NCI-H1436 (cell line): ENCODE measurements at places on chromosomes 2 and 18.

- DNase-seq, result no peak
Measured at GRCh38 chr18:36610661-36611060, 218.1 kb downstream of the TPGS2 start.

GRCh38 chr2:236668531-236668969 lies 98.9 kb downstream of the ACKR3 start:
- DNase-seq, result no peak

DNA sequence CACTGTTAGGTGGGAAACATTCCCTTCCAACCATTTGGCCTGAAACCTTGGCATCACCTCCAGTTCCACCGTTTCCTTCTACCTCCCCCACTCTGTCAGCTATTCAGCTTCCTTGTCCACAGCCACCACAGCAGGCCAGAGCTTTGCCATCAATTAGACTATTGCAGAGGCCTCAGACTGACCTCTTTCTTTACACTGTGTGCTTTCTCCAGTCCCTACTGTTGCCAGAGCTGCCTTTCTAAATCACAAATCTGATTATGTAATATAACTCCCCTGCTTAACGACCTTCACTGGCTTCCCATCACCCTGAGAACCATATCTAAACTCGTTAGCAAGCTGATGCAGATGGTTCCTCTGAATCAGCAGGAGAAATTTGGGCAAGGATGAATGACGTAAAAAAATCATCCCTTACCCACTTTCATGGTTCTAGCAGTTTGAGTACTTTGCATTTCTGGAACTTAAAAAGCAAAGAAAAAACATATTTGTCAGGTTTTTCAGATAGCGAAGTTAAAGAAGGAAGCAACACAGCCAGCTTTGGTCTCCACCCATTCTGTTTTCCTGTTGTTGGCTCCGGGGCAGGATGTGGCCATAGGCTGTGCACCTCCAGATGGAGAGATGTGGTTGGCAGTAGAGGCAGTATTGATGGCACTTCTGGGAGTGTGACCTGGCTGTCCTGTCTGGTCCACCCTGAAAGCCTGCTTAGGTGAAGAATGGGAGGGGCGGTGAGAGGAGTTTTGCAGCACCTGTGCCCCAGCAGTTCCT lies 422.1 kb downstream of the PARD3B start:
- DNase-seq, result no peak

- DNase-seq, result no peak
Measured at GRCh38 chr2:46983065-46983801, 67.6 kb upstream of the MCFD2 start.

GRCh38 chr18:22165049-22165602 lies 4.3 kb upstream of the GATA6 start:
- DNase-seq, result no peak

DNA sequence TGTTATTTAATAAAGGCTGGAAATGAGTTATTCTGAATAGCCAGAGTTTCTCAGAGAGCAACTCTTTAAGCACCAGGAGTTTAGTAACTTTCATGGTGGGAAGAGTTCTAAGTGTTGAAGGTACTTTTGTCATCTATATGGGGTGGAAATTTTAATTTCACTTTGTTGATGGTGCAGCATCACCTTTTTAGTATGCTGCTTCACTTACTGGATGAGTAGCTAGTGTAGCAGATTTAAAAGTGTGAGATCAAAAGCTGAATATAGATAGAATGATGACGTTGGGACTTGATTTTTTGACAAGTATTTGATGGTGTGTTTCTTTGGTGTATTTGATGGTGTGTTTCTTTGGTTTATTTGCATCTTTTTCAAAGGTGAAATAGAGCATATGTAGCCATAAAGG lies 47.3 kb downstream of the MAP4K4 start:
- no peak for DNase-seq

- DNase-seq, result no peak
Measured at GRCh38 chr18:9079818-9080528, 22.5 kb upstream of the NDUFV2 start.

- DNase-seq, result no peak
Measured at GRCh38 chr2:68251855-68252399, 405 bp downstream of the PPP3R1 start.

GRCh38 chr2:111923276-111923804 lies 24.9 kb downstream of the MERTK start:
- DNase-seq, result no peak

DNA sequence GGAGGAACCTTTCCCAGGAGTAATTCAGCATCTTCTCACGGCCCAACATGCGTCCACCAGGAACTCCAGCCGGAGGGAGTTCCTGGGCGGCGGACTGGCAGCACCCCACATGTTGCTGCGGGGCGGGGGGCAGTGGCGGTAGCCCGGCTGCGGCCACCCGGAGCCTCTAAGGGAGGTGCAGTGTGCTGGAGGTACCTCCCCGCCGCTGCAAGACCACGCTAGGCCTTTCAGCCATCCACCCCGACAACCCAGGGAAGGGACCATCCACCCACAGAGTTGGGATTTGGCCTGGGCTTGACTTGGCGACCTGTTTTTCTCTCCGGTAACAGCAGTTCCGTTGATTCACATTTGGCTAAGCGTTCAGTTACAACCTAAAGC lies 625 bp downstream of the LYPD6 start:
- no peak for DNase-seq

DNA sequence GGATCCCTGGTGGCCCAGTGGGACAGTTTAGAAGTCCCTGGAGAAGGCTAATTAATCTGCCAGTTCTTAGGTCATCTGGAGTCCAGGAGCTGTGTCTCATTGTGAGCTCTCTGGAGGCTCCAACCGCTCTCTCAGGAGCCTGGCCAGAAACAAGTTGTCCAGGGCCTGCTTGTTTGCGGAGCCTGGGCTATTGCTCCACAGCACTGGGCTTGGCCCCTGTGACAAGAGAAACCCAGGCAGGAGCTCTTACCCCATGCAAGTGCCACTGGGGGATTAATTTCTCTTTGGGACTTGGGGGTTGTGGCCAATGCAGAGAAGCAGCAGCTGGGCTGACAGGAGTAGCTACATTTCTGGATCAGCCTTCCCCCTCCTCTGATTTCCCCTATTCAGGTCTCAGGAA lies 24.5 kb upstream of the TNP1 start:
- DNase-seq, result no peak

- DNase-seq, result no peak
Measured at GRCh38 chr2:127596311-127597045, 49.5 kb upstream of the GPR17 start.

GRCh38 chr2:150191349-150191748 lies 296.1 kb downstream of the RND3 start:
- no peak for DNase-seq

GRCh38 chr2:54560146-54560881 lies 104.2 kb downstream of the SPTBN1 start:
- no peak for DNase-seq

DNA sequence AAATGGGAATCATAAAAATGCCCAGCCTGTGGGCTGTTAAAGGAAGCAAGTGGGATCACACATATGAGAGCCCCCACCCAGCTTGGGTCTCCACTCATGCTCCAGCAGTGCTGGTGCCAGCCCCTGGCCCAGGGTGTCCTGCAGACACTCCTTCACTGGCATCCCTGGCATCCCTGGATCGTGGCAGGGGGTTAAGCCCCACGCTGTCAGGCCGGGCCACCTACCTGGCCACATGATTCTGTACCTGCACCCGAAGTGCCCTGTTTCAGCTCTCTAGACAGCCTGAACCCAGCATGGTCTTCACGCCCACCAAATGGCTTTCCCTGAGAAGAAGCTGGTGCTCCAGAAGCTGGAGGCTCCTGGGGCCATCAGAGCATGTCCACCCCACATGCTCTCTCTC lies 137.4 kb downstream of the INHBB start:
- DNase-seq, result no peak

DNA sequence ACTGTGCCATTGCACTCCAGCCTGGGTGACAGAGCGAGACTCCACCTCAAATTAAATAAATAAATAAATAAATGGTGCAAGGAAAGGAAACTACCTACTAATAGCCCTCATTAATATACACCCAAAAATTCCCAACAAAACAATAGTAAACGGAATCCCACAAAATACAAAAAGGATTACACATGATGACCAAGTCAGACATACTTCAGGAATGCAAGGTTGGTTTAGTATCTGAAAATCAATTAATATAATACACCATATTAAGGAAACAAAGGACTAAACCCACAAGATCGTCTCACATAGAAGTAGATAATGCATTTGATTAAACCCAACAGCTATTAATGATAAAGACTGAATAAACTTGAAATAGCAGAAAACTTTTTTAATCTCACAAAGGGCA lies 307.4 kb downstream of the TGIF1 start:
- DNase-seq, result no peak

- no peak for DNase-seq
Measured at GRCh38 chr2:24452502-24452885, 38.6 kb upstream of the NCOA1 start.

- DNase-seq, result no peak
Measured at GRCh38 chr18:29218091-29218490, 1041.2 kb upstream of the CDH2 start.

GRCh38 chr2:24832073-24832461 lies 38.8 kb downstream of the CENPO start:
- DNase-seq, result no peak

DNA sequence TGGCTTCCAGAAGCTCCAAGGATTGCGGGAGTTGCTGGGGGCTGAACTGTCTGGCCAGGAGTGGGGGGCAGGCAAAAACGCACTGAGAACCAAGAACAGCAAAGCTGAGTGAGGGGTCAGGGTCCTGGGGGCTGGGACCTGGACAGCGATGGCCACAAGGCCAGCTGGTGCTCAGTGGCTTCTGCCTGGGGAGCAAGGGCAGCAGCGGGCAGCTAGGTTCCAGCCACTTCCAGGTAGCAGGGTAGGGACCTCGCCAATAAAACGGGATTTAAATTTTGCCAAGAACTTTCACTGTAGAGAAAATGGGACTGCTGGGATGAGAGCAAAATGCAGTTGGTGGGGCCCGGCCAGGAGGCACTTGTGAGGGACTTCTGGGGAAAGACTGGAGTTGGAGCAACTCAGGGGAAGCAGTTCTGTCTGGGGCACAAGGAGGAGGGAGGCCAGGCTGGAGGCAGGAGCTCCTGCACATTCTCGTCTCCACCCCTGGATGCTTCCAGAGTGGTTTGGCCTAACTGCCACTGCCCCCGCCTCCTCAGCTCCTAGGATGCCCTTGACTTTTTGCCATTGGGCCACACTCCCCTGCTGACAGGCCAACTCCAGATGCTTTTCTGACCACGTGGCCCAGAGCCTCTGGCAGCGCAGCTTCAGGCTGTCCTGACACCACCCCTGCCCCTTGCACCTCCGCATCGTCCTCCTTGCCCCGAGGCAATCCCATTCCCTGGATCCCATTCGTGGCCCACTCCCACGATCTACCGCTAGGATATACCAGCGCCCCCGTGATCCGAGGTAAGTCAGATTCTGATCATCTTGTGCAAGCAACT lies 5.5 kb upstream of the CCDC74A start:
- DNase-seq, result no peak

DNA sequence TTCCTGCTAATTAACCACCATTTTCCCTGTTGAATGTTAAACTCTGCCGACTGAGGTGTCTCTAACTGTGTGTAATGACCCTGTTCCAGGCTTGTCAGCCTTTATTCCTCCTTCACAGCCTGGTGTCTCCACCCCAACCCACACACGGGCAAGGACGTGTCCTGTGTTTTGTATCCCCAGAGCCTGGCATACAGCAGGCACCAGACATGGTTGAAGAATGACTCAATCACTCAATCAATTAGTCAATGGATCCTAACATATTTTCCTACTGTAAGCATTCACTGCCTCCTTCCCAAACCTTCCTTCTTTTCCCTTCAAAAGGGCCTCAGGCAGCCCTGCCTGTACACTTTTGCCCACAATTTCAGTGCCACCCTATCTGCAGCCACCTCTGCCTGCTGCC lies 2.7 kb upstream of the TNS1 start:
- no peak for DNase-seq

DNA sequence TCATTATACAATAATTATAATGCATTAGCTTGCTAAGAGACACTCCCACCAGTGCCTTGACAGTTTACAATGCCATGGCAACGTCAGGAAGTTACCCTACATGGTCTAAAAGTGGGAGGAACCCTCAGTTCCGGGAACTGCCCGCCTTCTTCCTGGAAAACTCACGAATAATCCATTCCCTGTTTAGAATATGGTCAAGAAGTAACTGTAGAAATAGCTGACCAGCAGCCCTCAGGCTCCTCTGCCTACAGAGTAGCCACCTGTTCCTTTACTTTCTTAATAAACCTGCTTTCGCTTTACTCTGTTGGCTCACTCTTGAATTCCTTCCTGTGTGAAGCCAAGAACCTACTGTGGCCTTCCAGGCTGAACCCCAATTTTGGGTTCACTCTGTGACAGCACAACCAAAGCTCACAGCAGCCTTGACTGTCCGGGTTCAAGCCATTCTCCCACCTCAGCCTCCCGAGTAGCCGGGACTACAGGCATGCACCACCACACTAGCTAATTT lies 20.0 kb upstream of the PTPN2 start:
- DNase-seq, result no peak

DNA sequence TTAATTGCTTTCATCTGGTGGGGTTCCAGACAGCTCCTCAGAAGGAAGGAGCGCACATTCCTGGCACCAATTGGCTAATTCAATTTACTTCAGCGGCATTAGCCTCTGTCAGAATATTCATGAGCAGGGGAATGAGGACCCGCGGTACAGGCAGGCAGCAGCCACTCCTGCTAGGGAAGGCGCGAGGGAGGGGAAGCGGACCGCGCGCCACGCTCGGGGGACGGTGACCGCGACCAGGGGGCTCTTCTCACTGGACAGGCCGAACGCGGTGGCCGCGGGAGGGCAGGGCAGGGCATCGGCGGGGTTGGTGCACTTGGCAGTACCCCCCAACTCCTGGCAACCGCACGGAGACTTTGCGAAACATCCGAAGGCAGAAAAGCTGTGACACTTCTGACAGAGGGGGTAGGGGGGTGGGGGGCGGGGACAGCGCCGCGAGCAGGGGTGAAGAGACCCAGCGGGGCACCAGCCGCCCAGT lies at the start of gene CDH20:
TSS of gene CDH20 (plus strand) at position 160 of the 475 bp plus-strand sequence.
- DNase-seq, result no peak

GRCh38 chr2:119438726-119439284 lies 7.2 kb downstream of the TMEM37 start:
- no peak for DNase-seq

- no peak for DNase-seq
Measured at GRCh38 chr2:152097801-152098495, 896 bp downstream of the CACNB4 start.

GRCh38 chr18:10482985-10483949 lies 28.8 kb downstream of the APCDD1 start:
- DNase-seq, result no peak

DNA sequence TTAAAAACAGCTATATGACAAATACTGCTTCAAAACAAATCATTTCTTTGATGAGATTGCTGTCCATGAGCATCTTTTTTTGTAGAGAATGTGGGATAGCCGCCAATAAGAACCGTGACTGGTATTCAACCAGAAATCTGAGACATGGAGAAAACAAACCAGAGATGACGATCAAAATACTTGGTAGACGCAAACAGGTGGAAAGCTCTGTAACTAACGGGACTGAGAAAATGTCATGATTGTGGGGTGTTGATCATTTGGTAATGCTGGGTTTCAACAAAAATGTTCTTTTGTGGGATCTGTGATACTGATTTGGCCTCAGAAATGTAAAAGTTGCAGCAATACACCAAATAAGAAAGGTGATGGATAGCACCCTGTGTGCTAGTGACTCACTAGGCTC lies 364.8 kb downstream of the NYAP2 start:
- DNase-seq, result no peak

GRCh38 chr2:21418456-21418855 lies 294.7 kb downstream of the TDRD15 start:
- no peak for DNase-seq
